IPS-NIHi11 (cell line): ENCODE measurements at places on chromosomes 2 and 18.

DNA sequence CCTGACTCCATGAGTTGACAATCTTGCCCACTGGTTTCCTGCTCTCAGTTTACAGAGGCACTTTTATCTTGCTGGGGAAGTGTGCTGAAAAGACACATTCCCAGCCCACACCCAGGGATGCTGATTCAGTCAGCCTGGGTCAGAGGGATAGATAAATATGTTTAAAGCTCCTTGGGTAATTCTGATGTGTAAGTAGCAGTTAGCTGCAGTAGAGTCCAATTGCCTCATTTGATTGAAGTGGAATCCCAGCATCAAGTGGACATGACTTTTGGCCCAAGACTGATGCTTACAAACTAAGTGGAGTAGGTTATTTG, 29.4 kb downstream of the PSD4 start:
- DNase-seq, result no peak

DNA sequence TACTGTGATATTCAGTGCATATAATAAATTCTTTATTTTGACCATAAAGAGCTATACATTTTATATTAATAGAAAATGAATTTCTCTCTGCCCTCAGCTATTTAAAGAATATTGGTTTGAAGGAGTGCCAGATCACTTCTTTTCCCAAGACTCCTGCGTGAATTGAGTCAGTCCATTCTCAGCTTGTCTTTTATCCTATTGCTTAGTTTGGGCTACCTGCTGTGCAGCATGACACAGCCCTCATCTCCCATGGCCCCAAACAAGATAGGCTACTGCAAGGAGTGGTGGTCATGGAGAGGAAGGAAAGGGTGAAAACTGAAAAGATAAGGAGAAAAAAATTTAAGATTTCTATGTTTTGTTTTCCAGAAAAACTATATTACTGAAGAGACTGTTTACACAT, 10.1 kb upstream of the FBXO11 start:
- no peak for DNase-seq

- no peak for DNase-seq
Observed at GRCh38 chr2:84846041-84846663, 34.7 kb downstream of the TRABD2A start.

DNA sequence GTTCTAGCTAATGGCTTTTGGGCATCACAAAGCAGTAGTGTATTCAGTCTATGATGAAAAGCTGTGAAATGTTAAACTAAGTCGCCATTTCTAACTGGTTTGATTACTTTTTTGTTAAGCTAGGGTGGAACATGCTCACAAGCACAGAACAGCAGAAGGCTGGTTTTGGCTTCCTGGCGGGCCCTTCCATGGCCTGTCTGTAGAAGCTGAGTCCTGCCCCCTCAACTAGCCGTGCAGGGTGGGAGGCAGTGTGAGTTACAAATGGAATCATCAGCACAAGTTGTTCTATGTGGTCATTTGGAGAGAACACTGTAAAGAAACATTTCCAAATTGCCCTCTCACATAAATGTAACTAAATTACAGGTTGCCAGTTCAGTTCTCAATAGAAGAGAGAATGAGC, 290.8 kb downstream of the ALPK2 start:
- DNase-seq, result no peak

GRCh38 chr2:230418341-230419016, 2.5 kb downstream of the SP100 start:
- no peak for DNase-seq

GRCh38 chr2:202133200-202133908, 60.3 kb downstream of the KIAA2012 start:
- DNase-seq, result no peak

- no peak for DNase-seq
Observed at GRCh38 chr18:21602299-21602587, 1.7 kb upstream of the ESCO1 start.

- DNase-seq, result no peak
Observed at GRCh38 chr2:239473211-239473805, 72.5 kb upstream of the HDAC4 start.

DNA sequence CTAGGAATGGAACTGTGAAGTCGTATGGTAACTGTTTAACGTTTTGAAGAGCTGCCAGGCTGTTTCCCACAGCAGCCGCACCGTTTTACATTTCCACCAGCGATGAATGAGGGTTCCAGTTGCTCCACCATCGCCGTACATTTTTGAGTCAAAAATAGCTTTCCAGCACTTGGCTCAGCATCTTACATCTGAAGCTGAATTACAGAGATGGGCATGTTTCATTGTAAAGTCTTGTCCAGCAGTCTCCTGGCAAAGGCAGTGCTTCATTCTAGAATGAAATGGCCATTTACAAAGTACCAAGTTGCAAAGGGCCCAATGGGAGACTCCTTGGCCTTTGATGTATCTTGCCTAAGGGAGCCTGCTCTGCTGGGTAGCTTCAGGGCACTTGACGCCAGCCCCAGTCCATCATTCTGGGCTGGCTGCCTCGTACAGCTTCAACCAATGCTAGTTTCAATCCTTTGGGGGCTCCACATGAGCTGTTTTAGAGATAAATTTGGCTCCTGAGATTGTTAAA, 45.1 kb downstream of the ATIC start:
- no peak for DNase-seq

- no peak for DNase-seq
Observed at GRCh38 chr2:240404174-240404852, 31.1 kb upstream of the GPC1 start.

- DNase-seq, result no peak
Observed at GRCh38 chr18:44901283-44901682, 220.6 kb downstream of the SETBP1 start.
